ENCODE measurements at places on chromosomes 3 and 15.

GRCh38 chr15:35696767-35697231, 150.8 kb upstream of the DPH6 start:
- DNase-seq: no peak

DNA sequence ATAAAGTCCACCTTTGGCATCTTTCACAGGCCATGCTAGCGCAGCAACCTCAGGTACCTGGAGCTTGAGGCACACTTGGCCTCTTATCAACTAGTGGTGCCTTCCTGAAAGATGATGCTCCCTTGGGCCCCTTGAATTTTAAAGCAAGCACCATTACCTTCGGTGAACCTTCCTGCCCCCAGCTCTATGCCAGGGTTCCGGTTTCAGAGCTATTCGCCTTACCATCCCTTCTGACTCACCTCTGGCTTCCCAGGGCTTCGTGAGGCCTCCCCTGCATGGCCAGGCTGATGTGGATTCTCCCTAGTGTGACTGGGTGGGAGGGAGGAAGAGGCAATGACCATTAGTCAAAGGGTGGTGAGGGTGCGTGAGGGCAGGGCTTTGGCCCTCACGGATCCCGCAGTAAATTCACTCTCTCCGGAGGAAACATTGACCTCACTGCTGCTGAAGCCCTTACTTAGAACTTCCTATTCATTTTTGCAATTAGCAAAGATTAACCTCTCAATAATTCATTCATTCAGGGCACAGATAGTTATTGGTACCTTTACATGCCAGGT, 16.3 kb downstream of the BHLHE40 start:
- DNase-seq: no peak

- no peak for DNase-seq
These were observed 184.9 kb upstream of the NSMCE3 start for GRCh38 chr15:29454506-29454905.

DNA sequence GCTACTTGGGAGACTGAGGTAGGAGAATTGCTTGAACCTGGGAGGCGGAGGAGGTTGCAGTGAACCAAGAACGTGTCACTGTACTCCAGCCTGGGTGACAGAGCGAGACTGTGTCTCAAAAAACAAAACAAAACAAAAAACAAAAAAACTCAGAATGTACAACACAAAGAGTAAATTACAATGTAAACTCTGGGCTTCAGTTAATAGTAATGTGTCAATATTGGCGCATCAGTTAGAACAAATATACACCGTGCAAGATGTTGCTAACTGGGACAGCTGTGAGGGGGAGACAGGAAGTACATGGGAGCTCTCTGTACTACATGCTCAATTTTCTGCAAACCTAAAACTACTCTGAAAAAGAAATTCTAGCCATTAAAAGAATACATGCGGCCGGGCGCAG, 23.5 kb upstream of the TRPM1 start:
- DNase-seq: no peak

GRCh38 chr3:73461547-73461946, 163.2 kb downstream of the PDZRN3 start:
- DNase-seq: no peak

DNA sequence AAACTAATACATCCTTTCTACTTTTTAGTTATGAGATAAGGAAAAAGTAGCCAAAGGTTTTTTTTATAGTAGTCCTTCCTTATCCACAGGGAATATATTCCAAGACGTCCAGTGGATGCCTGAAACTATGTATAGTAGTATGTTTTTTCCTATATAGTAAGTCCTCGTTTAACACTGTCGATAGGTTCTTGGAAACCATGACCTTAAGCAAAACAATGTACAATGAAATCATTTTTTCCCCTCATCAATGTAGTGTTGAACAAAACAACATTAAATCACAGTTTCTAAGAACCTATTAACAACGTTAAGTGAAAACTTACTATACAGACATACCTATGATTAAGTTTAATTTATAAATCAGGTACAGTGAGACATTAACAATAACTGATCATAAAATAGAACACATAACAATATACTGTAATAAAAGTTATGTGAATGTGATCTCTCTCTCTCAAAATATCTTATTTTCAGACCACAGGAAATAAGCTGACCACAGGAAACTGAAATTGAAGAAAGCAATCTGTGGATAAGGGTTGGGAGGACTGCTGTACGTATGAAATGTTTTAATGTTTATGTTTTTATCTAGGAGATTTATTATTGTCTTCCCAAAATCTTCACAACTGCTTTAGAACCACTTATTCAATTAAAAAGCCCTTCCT, 20.6 kb downstream of the COPS2 start:
- DNase-seq: no peak

DNA sequence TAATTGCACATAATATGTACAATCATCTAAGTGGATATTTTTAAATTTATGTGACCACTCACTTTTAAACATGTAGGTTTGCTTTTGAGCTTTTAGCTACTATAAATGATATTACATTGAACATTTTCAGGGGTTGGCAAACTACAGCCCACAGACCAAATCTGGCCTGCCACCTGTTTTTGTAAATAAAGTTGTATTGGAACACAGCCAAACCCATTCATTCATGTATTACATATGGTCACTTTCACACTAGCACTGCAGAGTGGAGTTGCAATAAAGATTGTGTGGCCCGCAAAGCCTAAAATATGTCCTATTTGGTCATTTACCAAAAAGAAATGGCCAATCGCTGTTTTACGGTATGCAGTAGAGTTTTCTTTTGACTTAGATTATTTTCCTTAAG, 21.2 kb downstream of the CMTM7 start:
- DNase-seq: no peak

- DNase-seq: no peak
These were observed 871.9 kb downstream of the GBE1 start for GRCh38 chr3:80889535-80889934.

- DNase-seq: peak; percentile 33
These were observed 3.1 kb downstream of the C3orf62 start for GRCh38 chr3:49273825-49274532.

DNA sequence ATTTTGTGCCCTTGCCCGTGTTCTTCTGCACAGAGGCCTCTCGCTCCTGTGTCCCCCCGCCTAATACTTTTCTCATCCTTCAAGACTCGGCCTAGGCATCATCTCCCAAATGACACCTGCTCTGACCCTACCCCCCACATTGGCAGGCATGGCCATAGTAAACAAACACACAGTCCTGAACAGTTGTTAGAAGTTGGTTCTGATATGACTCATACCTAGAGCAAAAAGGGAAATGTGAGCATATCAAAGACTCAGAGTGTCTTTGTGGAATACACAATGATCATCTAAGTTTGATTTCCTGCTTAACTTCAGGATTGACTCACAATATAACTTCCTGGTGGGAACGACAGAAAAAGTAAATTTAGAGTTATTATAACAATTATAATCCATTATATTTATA, 120.5 kb downstream of the POLR2M start:
- DNase-seq: peak; percentile 28

DNA sequence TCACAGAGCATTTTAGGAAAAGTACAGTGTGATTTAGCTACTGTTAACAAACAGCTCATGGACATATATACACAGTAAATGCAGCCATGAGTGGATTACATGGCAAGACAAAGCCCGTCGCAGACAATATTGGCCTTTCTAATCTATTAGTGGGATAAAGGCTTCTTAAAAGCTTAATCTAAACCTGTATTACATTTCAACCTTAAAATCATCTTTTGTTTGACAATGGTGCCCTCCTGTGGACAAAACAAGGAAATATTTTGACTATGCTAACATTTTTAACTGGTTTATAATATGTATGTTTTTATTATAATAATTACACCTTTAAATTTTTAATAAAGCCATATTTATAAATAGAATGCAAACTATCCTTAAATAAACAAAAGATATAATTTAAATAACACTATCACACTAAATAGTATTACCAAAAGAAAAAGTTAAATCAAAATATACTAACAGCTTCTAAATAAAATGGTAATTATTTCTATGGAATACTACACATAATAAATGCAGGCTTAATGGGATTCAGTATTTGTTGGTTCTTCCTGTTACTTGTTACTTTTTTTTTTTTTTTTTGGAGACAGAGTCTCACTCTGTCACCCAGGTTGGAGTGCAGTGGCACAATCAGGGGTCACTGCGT, 38.6 kb downstream of the TAFA4 start:
- peak; percentile 37 for DNase-seq

- no peak for DNase-seq
These were observed 12.0 kb downstream of the DNASE1L3 start for GRCh38 chr3:58198804-58199203.

DNA sequence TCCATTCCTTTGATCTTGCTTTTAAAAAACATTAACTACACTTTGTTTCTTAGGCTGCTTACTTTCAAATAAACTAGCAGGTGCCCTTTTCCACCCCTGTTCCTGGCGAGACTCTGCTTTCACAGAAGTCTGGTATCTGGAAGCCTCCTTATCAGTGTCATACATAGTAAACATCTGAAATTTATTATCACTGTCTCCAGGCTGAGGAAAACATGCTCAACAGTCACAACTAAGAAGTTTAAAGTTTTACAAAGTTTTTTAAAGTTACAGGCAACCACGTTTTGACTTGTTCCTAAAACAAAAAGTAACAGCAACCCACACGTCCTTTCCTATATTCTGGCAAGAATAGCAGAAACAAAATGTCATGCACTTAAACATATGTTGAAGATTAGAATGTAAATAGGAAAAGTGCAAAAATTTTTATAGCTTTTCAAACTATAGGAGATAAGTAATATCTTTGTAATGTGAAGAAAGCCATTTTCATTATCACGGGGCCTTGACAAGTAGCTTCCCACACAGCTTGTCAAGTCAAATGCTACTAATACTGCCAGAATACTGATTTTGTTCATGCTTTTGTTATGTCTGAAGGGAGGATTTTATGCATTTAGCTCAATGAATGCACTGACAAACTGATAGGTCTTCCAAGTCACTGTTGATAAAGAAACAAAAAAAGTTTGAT, 275.2 kb upstream of the KCNMB2 start:
- DNase-seq: no peak

DNA sequence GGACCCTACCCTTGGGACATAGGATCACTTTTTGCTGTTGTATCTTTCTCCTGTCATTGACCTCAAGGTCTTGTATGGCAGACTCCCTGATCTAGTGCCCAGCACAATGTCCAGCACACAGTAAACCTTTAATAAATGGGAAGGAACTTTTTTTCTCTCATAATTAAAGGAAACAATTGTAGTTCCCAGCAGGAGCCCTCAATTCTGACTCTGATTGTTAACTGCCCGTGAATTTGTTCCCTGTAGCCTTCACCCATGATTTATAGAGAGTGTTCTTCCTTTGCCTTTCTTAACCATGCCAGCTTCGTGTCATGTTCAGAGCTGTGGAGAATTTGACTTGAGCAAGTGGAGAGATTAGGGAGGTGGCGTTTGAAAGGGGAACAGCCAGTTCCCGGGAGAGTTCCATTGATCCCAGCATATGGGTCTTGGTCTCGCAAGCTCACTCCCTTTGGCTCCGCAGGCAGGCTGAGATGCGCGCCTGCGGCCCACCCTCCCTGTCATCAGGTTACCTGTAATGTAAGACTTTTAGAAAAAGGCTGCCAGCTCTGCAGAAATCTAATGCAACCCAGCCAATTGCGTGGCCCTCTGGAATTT, 182.6 kb downstream of the TP63 start:
- DNase-seq: no peak

DNA sequence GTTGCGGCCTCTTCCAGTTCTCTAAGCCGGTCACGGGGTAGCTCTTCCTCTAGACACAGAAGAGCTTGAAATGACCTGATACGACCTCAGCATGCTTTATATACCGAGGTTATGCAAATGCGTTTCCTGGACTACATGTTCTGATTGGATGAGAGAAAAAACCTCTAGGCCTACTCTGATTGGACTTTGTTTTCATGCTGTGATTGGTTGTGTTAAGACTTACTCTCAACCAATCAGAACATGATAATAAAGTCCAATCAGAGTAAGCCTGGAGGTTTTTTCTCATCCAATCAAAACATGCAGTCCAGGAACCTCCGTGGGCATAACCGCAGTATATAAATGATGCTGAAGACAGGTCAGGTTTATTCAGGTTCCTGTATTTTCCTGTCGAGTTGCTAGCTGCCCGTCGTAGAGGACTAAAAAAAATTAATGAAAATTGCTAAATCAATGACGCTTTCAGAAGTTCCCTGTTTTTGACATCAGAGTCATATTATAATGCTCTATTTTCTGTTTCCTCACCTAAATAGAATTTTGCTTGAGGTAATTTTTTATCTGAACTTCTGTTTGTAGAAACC, 177.4 kb downstream of the POTEB3 start:
- DNase-seq: no peak

GRCh38 chr3:98376631-98377030, 13.8 kb upstream of the OR5K3 start:
- no peak for DNase-seq

- DNase-seq: no peak
These were observed 96.5 kb upstream of the MYO5C start for GRCh38 chr15:52392008-52392687.
